ENCODE measurements at places on chromosomes 5 and 9.

- DNase-seq: peak; percentile 18
Observed at GRCh38 chr5:65391591-65391990, 90.1 kb downstream of the ADAMTS6 start.

GRCh38 chr5:31551878-31552277, 19.8 kb downstream of the C5orf22 start:
- no peak for DNase-seq

DNA sequence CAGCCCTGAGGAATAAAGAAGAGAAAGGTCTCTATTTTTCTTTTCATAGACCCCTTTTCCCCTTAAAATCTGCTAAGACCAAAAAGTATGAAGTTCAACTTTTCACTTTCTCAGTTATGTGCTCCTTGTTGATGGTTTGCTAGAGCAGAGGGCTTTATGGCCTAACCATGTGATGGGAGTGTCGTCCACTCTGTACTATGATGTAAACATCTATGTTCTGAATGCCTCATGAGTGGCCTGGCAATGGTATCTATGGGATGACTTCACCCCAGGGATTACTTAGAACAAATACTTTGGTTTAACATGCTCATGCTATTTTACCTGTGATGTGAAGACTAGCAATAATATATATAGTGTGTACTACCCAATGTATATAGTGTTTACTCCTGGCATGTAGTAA, 43.7 kb upstream of the MIER3 start:
- DNase-seq: no peak

DNA sequence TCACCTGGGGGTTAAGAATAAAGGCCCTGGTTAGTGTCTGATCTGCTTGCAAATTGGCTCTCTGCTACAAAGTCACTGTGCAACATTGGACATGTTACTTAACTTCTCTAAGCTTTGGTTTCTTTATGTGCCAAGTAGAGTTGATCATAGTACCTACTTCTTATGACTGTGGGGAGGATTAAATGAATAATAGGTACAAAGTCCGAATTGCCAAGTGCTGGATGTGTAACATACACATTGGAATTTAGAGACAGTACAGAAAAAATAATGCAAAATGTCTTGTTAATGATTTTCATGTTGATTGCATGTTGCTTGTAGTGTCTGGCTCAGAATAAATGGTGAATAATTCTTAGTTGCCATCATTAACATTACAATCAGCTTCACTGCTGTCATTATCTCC, 2.2 kb downstream of the DOCK8 start:
- no peak for DNase-seq

DNA sequence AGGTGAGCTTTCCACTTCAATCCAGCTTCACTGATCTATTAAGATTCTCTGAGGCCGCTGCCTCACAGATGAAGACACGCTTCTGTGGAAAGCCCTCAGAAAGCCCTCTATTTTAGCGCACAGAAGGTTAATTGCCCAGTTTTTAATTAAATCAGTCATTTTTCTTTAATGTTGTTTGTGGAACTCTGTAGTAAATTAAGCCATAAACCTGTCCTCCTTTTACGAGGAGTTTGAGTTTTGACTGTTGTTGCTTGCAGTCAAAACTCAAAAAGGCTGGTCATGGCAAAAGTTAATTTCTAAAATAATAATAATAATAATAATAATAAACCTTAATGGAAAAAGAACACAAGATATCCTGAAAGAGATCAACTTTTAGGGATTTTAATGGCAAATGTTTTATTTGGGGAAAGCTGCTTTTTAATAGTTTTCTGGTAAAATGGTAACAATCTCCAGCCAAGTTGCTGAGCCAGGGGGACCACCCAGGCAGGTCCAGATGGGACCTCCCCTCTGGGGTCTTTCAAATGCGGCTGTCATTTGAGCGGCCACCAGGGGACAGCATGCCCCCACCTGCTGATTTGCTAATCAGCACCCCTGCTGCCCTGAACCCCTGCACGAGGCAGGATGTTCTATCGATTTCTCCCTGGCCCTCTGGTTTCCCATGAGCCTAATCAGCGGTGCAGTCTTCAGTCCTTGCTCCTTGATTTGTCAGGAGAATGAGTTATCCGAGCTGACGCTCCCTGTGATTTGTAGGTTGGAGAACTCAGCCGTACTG, 247.2 kb downstream of the FSTL4 start:
- DNase-seq: no peak

DNA sequence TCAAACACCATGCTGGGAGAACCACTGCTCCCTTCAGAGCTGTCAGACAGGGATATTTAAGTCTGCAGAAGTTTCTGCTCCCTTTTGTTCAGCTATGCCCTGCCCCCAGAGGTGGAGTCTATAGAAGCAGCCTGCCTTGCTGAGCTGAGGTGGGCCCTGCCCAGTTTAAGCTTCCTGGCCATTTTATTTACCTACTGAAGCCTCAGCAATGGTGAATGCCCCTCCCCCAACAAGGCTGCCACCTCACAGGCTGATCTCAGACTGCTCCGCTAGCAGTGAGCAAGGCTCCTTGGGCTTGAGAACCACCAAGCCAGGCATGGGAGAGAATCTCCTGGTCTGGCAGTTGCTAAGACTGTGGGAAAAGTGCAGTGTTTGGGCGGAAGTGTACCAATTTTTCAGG, 205.5 kb upstream of the PTGER4 start:
- no peak for DNase-seq

GRCh38 chr5:142197098-142197497, 88.5 kb downstream of the NDFIP1 start:
- no peak for DNase-seq

DNA sequence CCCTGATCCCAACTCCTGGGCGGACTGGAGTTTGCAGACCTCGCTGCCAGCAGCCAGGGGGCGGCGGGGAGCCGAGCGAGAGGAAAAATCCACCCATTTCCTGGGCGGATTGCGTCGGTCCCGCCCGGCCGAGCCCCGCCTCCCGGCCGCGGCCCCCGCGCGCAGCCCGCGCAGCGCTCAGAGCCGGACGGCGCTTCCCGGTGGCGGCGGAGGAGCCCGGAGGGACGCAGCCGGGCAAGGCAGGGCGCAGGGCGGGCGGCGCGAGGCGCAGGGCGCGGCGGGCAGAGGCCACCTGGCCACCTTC, at the start of gene OLFM1:
TSS of gene OLFM1 (plus strand) at position 180 of the 304 bp plus-strand sequence. CDS start 322 bp downstream, outside the sequence.
- DNase-seq: peak; percentile 77

DNA sequence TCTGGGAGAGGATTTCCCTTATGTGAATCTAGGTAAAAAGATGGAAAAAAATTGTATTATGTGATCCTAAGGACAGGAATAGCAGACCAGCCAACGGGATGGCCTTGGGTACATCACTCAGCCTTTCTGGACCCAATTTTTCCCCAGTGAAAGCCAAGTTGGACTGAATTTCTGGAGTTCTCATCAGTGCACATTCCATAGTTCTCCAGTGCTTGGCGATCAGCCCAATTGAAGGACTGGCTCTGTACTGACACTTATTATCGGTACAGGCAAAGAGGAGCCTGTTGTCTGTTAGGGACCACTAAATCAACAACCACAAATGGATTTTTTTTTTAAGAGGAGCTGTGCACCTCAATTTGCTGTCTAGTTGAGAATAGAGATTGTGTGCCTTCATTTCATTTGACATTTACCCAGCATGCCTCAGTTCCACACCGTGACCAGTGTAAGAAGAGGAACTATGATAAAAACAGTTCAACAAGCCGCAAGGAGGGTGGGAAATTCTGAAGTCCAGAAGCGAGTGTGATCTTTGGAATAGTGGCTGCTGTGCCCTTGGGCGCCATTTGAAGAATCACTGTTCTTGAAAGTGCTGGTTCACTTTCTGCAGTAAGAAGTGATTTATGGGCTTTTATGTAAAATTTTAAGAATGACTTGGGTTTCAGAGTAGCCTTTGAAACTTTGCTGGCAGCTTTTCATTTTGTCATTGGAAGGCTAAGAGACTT, 8.0 kb downstream of the ARL10 start:
- no peak for DNase-seq

DNA sequence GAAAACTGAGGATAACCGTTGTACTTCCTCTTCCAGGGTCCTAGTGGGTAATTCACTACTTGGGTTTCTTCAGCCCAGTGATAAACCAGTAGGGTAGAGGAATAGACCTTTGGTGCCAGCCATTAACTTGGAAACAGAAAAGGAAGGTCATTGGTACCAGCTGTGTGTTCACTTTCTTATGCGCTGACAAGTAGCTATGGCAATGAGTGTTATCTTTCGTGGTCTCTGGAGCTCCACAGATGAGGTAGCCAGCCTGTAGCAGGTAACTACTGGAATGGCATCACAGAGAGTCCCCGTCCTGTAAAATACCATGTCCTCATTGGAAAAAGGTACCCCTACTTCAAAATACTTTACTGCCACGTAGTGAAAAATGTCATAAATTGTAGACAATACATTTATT, 2.3 kb downstream of the UHRF2 start:
- DNase-seq: no peak

DNA sequence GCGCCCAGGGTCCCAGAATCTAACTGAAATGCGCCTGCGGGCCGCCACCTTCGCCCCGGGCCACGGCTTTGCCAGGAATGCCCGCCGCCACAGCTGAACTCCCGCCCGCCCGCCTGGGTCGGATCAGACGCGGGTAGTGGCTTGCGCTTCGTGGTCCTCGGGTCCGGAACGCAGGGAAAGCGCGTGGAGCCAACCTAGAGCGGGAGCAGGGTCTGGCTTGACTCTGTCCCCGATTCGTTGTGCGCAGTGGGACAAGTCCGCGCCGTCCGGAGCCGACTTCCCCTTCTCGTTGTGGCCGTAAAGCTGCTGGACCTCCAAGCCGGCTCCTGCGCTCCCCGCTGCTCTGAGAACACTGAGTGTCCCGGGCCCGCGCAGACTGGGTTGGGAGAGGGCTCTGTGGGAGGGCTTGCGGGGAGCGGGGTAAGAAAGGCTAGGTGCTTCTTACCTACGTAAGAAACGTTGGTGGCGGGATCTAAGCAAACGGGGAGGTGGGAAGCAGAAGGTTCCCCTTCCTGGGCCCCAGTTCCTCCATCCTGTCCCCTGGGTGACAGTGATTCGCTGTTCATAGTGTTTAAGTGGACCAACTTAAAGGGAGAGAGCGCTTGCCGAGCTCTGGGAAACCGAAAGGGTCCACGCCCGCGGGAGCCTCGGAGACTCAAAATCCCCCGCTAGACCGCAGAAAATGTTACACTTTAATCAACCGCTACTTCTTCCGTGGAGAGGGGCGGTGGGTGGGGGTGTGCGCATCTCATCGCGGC, 4.4 kb upstream of the FOXE1 start:
- DNase-seq: no peak

- DNase-seq: peak; percentile 42
Observed at GRCh38 chr5:146185161-146185560, 2.7 kb upstream of the LARS1 start.

DNA sequence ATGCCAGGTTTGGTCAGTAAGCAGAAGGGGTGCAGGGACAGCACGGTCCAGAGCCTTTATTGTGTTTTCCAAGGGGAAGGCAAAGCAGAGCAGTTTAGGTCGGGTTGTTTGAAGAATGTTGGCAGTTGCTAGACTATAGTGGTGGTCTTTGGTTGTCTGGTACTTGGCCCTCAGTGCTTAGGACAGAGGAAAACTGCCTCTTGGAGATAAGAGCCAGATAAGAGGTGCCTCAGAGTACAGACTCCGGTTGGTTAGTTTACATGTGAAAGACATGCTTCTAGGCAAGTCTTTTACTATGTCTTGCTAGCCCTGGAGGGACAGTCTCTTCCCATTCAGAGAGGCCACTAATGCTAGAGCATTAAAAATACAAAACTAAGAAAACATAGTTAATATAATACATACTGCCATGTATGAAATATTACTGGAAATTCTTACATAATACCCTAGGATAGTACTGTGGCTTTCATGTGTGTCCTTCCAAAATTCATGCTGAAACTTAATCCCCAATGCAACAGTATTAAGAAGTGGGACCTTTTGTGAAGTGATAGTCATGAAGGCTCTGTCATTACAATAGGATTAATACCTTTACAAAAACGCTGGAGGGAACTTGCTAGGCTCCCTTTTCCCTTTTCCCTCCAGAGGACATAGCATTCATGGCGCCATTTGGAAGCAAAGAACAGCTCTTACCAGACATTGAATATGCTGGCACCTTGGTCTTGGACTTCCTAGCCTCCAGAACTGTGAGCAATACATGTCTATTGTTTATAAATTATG, 280.4 kb downstream of the TMEM167A start:
- DNase-seq: no peak

- DNase-seq: no peak
Observed at GRCh38 chr9:125965477-125965876, 218.3 kb downstream of the PBX3 start.

GRCh38 chr5:126443374-126443851, 20.2 kb downstream of the GRAMD2B start:
- no peak for DNase-seq

DNA sequence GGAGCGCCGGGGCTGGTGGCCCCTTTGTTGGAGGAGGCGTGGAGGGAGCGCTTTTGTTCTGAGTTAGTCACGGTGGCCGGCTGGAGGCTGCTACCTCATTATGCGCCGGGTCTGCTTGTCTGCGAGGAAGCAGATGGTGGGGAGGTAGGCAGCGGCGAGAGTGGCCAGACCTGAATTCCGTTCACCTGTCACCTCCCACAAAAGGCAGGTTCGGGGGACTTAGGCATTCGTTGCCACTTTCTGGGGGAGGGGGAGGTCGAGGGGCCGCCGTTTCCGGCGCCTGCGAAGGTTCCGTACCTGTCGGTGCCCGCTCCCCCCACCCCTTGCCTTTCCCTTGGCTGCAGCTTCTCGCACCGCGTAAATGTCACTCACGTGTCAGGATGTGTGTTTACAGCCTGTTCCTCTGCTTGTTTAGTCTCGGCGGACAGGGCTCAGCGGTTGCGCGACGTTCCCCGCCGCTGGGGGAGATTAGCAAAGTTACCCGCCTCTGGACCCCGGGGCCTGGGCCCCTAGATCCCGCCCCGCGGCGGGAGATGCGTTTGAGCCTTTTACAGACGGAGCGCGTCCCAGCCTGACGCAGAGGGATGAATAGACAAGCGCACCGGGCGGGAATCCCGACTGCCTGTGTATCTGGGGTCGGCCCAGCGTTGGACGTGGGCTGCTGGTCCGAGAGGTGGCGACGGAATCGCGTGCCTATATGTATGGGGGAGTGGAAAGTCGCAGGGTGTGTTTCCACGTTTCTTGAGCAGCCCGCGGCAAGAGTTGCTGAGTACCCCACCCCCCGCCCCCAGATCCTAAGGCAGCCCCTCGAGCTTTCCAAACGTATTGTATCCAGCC, 2.7 kb upstream of the LHX2 start:
- no peak for DNase-seq
